ENCODE measurements at places on chromosomes 4 and X.

DNA sequence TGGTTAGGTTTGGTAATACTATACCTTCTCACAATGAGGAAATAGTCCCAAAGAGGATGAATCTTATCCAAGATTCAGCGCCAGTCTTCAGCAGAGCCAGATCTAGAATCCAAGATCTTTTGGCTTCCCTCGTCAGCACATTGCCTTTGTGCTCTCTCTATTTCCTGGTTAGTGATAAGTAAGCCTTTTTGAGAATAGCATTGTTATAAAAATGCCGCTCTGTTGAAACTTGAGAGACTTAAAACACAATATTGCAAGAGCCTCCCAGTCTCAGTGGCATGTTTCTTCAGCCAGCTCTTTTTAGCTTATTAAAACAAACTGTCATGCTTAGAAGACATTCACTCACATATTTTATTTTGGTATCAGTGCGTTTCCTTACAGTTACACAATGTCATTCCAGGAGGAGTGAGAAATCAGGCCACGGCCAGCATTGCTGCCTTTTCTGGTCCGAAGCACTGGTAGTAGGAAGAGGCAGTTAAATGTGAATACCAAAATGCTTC, 141.4 kb downstream of the KLHL8 start:
- DNase-seq = no peak

DNA sequence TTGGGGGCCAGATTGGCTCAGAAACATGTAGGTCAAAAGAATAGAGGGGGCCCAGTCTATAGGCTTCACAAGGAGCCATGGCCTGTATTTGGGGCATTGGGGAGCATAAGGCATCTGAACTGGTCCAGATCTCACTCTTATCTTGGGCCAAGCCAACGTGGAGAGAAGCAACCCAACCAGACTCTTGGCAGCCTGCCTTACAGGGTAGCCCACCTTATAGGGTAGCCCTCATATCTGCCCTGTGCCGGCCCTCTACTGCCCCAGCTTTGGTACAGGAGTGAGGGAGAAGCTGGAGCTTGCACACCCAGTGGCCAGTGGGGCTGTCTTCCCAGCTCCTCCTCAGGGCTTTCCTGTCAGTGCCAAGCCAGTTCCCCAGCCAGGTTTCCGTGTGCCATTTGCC, 142.2 kb downstream of the AMMECR1 start:
- DNase-seq = no peak

- DNase-seq = no peak
Measured at GRCh38 chrX:21509912-21510311, 135.7 kb downstream of the CNKSR2 start.

- DNase-seq = no peak
Measured at GRCh38 chr4:47858006-47858405, 20.1 kb upstream of the CORIN start.
